Brain pericyte (primary cell): ENCODE measurements at places on chromosomes 1 and 21.

DNA sequence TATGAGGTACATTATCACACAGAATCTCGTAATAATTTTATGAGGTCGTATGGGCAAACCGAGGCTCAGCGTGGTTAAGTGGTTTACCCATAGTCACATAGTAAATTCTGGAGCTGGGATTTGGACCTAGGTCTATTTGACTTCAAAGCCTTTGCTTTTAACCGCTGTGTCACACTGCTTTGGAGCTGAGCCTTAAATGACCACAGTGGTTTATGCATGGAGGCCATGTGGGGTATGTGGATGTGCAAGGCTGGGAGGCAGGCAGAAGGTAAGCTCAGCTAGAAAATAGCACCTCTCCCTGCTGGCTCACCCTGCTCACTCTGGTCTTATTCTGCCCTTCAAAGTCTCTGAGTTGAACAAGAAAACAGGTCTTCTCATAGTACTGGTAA lies 269.5 kb downstream of the TRABD2B start:
- DNase-seq: no peak

- no peak for DNase-seq
Measured at GRCh38 chr1:214416417-214416816, 135.0 kb downstream of the PTPN14 start.

DNA sequence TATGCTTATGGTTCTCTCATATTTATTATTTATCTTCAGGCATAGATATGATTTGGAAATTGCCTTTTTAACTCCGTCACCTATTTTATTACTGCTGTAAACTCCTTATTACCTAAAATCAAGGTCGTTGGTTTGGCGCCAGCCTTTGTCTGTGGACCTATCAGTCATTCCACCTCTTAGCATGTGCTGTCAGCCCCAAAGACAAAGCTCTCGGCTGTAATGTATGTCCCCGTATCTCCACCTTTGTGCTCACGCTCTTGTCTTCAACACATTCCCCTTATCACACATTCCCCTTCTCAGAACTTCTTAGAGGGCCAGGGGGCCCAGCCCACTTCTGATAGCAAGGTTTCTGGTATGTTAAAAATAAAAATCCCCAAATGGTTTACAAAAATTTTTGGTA lies 342.2 kb downstream of the RYR2 start:
- DNase-seq: no peak

DNA sequence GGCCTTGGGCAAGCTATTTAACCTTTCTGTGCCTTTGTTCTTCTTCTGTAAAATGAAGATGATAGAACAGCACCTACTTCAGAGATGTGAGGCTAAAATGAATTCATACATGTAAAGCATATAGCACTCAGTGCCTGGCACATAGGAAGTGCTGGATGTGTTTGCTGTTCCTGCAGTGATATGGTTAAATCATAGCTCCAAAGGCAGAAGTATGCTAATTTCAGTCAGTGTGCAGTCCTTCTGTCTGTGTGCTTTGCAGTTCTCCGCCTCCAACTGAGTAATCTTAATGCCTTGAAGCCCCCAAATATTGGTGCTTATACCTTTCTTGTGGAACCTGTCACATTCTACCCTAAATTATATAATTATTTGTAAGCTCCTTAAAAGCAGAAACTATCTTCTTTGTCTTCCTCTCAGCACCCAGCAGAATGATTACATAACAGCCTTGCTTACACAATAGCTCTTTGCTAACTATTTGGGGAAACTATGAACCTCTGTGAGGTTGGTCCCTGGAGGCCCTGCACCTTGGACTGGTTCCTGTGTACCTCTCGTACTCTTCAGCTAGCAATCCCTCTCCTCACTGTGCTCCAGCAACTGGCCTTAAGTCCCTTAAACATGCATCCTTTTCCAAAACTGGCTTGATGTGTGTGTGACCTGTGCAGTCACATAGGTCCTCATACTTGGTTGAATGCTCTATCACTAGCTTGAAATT lies 57.0 kb upstream of the CACYBP start:
- no peak for DNase-seq

- no peak for DNase-seq
Measured at GRCh38 chr1:158122833-158123388, 57.8 kb upstream of the CD1D start.

DNA sequence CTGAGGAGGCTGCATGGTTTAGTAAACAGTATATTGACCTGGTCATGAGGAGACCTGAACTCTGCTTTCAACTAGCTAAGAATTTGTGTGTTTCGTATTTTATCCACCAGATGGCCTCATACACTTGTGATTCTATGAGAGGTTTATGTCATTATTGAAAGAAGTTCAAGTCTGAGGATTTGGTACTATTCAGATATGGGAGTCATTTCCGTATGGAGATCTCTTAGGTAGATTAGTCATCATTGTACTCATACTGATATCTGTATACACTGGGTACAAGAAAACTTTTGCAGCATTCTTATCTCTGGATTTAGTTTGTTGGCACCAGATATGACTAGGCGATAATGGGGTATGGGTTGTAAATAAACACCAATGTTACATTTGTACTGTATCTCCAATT lies 26.6 kb downstream of the ATF6 start:
- DNase-seq: peak; percentile 12

GRCh38 chr1:246591504-246591903 lies 25.2 kb downstream of the CNST start:
- no peak for DNase-seq

- DNase-seq: no peak
Measured at GRCh38 chr1:1918901-1919303, at the start of gene TMEM52. TSS of gene TMEM52 (minus strand) at chr1:1919279. CDS start at chr1:1919265, 14 bp downstream.

GRCh38 chr1:225919906-225920305 lies 4.1 kb downstream of the PYCR2 start:
- DNase-seq: no peak

GRCh38 chr1:226371866-226372490 lies 35.9 kb downstream of the PARP1 start:
- DNase-seq: no peak

DNA sequence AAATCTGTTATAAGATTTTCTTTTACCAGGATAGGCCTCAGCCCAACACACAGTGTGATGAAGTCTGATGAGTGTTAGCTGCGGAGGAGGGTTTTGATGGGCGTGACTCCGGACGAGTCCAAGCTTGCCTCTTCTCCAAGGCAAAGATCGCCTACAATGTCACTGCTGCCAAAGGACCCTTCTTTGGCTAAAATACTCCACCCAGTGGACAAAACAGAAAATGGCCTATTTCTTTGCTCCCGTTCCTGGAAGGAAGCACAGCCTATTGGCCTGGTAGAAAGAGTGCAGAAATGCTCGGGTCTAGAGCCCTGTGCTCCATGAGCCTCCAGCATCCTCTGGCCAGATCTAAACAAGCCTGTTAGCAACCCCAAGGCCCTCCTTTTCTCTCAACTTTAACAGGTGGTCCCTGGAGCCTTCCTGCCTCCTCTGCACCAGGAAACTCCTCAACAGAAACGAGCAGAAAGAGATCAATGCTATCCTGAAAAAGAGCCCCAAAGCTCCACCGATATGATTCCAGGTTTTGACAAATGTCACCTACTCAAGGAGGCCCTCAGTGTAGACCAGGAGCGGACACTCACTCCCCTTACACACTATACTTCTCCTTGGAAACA lies 3.4 kb upstream of the CASQ2 start:
- DNase-seq: peak; percentile 25

DNA sequence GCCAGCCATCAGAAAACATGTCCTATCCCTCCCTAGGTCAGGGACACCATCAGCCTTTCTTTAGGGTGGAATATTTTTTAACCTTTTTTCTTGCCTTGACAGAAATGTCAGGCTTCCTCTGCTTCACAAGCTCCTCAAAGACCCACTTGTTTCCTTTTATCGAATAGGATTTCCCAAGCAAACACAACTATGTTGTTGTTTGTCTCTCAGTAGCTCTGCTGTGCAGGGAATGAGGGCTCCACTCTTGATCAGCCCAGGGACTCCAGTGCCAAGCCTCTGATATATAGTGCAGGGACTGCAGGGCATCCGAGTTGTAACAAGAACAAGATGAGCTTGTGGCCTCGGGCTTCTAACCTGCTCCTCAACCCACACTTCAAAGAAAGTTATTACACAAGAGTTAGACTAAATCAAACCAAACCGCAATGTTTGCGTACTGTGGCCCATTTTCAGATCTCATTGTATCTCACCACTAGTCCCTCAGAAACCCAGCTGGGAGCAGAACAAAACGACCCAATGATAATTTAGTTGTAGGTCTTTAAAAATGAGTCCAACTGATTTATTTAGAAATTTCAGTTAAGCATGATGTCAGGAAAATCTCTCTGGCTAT lies 108.1 kb downstream of the ATG4C start:
- no peak for DNase-seq

DNA sequence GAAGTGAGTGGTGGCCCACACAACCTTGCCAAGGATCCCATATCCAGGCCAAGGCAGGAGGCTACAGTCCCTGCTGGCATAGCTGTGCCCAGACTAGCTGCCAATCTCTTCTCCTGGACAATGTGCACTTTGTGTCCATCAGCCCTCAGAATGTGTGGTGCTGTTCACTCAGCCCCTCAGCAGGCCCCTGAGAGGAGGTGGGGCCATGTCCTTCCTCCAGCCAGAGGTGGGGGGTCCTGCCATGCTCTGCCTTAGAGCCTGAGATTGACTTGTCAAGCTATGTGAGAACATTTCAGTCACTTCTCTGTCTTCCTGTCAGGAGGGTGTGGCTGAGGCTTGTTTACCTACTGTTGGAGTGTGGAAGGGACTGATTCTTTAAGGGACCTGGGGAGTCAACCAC lies 1.4 kb downstream of the NCF2 start:
- no peak for DNase-seq

DNA sequence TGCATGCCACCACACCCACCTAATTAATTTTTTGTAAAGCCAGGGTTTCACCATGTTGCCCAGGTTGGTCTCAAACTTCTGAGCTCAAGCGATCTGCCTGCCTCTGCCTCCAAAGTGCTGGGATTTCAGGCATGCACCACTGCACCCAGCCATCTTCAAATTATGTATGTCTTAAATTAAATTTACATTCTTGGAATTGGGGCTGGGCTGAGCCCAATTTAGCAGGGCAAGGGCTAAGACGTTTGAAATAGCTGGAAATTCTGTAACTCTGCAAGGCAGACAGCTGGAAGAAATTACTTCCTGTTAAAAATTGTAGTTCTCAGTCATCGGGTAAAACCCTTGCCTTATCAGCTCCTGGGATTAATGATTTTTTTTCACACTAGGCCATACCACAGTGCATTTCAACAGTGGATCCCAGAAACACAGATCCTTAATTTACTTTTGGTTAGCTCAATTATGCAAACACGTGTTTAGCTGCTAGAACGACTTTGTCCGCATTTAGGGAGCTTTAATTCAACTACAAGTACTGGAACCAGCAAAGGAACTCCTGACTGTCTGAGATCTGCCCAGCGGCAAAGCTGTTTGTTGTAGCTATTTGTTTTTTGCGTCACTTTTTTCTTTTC lies 83.3 kb downstream of the OLFML3 start:
- no peak for DNase-seq

DNA sequence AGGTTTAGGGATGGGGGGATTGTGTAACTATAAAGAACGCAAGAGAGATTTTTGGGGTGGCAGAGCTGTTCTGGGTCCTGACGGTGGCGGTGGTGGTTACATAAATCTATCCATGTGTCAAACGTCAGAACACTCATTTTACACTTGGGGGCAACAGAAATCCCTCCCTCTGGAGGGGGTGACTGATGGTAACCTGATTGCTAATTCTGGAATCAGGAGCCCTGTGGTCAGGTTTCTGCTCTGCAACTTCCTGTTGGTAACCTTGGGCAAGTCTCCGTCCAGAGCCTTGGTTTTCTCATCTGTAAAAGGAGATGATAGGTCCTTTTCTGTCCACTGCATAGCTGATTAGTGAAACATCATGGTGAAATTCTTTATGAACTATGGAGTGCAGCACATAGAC lies 40.9 kb downstream of the ALPL start:
- DNase-seq: no peak

- no peak for DNase-seq
Measured at GRCh38 chr1:187491082-187491720, 662.5 kb downstream of the PLA2G4A start.

DNA sequence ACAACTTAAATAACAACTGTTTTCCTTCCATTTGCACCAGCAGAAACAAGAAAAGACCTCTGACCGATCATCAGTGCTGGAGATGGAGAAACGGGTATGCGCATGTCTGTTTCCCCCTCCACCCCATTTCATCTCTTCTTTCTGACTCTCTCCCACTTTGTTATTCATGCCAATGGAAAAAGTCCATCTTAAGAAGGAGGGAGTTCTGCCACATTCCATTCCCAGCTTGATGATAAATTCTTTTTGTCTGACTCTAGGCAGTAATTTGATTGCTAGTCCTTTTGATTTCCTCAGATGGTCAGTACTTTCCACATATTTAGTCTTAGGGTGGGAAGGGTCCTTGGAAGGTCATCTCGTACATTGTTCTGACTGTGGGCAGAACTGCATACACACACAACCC lies 142.5 kb downstream of the SYT2 start:
- DNase-seq: no peak

GRCh38 chr1:92585831-92586230 lies 99.1 kb upstream of the GFI1 start:
- DNase-seq: no peak

DNA sequence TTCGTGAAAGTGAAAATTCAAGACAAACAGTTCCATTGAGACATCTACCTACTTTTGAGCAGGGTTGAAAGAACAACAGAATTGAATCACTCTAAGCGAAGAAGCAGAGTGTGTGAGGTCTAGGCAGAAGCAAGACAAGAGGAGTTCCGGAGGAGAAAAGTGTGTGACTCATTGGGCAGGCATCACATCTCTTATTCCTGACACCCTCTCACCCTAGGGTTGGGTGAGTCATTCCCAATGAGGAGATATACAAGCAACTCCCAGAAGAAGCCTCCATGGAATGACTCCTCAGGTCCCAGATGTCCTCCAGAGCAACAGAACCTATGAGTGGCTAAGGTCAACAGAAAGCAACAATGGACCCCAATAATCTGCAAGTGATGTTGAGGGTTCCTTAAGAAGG lies 138.1 kb downstream of the TPR start:
- no peak for DNase-seq

DNA sequence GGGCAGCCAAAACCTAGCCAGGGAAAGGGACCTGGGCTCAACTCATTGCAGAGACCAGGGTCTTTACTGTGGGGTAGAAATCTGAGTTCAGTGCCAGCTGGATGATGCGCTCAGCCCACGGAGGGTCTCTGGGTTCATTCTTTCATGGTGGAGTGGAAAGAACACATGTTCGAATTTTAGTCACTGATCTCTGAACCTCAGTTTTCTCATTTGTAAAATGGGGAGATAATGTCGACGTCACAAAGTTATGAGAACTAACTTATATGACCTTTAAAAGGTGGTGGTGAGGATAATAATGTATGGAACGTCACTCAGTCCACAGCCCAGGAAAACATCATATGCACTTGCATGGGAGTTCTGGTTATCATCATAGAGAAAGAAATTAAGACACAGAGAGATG lies 1.2 kb upstream of the TAL1 start:
- DNase-seq: no peak
